Hepatic stellate cell (primary cell): ENCODE measurements at places on chromosomes 11 and 22.

GRCh38 chr11:19822531-19822930 is 109.9 kb downstream of the NAV2 start:
- DNase-seq = no peak

- no peak for DNase-seq
Measured at GRCh38 chr11:111177037-111177871, 68.3 kb upstream of the POU2AF2 start.

DNA sequence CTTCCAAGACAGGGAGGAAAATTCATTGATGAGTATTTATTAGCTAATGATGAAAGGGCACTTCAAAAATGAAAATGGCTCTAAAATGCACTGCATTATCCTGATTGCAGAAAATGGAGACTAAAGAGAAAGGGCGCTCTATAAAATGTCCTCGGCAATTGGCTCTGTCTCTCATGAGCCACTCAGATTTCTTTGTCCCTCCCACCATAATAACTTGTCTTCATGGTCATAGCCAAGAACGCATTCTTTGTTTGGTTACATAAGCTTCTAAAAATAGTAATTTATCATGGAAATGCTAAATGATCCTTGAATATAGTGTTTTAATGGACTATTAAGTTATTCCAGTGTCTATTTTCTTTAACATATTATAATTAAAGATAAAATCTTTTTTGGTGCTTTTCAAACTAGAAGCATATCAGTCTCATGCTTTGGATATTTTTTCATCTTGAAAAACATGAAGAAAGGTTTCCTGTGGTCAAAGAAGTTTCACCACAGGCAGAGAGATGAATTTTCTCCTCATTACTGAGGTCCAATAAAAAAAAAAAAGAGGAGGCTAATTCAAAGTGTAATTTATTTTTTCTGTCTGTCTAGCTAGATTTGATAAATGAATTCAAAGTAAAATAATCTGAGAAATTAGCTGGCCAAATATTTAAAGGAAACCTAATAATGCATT is 238.1 kb upstream of the BLID start:
- peak; percentile 36 for DNase-seq

GRCh38 chr22:48825802-48826520 is 1001.7 kb downstream of the BRD1 start:
- DNase-seq = no peak

GRCh38 chr11:26992031-26992541 is 1.8 kb upstream of the FIBIN start:
- peak; percentile 62 for DNase-seq

- DNase-seq = no peak
Measured at GRCh38 chr11:46534711-46535110, 59.1 kb downstream of the AMBRA1 start.
